NCI-H1694 (cell line): ENCODE measurements at places on chromosomes 6 and 20.

DNA sequence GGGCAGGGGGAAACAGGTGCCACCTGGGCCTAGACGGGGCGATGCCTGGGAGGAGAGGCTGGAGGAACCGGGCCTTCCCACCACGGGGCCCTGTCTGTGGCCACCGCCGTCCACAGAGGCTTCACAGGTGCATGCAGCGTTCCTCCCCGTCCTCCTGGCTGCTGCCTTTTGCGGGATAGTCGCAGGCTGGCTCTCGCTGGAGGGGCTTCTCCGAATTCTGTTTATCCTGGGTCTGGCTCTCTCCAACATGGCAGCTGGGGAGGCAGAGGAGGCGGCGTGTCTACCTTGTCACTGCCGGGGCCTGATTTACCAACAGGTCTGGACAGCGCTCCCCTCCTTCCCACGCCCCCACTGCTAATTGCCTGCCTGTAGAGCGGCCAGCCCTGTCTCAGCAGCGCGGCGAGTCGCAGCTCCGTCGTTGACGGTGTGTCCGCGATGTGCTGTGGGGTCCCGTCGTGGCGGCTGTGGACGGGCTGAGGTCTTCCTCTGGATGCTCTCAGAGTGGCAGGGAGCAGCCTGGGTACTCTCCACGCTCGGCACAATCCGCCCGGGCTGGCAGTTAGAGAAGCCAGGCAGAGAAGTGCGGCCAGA lies 262.9 kb downstream of the TAF4 start:
- DNase-seq: no peak

DNA sequence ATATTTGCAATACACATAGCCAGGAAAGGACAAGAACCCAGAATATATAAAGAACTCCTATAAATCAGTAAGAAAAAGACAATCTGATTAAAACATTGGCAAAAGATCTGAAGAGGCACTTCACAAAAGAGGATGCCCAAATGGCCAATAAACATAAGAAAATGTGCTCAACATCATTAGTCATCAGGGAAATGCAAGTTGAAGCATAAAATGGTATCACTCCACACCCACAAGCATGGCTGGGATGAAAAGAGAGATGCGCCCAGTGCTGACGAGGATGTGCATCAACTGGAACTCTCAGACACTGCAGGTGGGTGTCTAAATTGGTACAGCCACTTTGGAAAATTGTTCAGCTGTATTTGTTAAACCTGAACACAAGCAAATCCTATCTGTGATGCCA lies 42.4 kb upstream of the MLN start:
- no peak for DNase-seq

DNA sequence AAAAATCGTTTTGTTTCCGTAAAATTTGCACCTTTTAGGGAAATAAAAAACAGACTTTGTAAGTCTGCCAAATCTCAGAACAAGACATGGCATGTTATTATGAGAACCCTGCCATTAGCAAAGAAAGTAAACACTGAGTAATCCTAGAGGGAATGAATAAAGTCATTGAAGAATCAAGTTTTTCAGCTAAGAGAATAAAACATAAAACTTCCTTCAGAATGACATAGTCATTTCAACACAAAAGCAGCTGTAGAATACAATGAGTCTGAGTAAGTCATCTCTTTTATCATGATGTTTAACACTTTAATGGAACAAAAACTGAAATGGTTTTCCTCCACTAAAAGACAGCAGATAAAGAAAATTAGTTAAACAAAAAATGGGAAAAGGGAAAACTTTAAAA lies 10.3 kb upstream of the DST start:
- DNase-seq: no peak

DNA sequence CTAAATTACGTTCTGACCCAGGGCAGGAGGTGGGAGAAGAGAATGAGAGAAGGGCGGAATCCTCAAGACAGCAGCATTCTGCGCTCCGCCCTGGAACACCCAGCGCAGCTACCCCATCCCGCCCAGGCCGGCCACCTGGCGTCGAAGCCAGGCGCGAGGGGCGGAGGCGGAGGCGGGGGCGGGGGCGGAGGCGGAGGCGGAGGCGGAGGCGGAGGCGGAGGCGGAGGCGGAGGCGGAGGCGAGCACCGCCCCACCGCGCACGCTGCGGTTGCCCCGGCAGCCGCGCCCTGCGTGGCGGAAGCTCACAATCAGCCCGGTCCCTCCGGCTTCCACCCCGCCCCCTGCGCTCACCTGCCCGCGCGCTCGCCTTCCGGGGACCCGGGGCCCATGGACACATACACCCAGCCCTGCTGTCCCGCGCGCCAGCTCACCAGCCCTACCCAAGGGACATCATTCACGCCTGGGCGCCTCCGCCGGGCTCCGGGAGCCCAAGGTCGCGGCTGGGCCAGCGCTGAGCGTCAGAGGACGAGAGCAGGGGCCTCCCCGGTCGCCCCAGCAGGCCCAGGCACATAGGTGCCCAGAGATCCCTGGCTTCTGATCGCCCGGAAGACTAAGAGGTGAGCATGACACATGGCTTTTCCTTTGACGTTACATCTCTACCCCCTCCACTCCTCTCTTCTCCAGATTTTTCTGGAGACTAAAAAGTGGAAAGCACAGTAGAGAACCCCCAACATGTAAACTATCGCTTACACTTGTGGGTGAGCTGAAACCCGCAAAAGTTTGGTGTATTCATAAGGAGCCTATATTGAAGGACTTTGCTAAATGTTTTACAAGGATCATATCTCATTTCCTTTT lies at the start of gene ANKEF1:
TSS of gene ANKEF1 (plus strand) at position 271 of the 855 bp plus-strand sequence. CDS start 3,315 bp downstream, outside the sequence.
- DNase-seq: peak; percentile 40

GRCh38 chr6:116762235-116762634 lies 3.3 kb downstream of the FAM162B start:
- DNase-seq: no peak

DNA sequence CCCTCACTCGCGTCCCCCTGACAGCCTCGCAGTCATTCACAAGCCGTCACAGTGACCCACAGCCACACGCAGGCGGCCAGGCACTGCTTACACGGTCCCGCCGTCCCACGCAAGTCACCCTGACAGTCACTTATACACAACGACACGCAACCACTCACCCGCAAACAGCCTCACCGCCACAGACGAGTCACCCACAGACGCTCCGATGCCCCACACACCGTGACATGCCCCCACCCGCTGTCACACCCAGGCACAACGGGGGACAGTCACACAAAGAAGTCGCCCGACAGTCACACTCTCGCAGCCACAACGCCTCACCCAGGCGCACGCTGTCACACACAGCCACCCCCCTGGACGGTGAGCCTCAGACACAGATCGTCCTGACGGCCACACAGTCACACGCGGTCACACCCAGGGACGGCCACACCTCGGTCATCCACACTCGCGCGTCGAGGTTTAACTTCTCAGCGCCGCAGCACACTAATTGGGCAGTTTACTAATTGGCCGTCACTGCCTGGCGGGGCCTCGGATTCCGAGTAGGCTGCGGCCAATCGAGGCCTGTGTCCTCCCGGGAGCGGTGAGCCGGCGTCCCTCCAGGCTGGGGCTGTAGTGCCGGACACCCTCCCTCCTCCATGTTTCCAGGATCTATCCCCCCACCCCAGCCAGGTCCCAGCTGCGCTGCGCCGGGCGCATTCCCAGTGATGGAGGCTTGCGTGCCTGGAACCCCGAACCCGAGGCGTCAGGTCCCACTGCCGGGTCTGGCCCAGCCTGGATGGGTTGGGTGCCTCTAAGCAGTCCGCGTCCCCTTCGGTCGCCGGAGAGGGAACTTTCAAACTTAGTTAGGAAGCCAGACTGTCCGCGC lies 790 bp downstream of the TOX2 start:
- DNase-seq: no peak

GRCh38 chr6:46790355-46790874 lies 2.8 kb upstream of the MEP1A start:
- DNase-seq: no peak

- DNase-seq: no peak
Observed at GRCh38 chr6:131782764-131783163, 25.1 kb upstream of the ENPP1 start.

GRCh38 chr6:43740961-43741764 lies 28.8 kb upstream of the VEGFA start:
- no peak for DNase-seq

DNA sequence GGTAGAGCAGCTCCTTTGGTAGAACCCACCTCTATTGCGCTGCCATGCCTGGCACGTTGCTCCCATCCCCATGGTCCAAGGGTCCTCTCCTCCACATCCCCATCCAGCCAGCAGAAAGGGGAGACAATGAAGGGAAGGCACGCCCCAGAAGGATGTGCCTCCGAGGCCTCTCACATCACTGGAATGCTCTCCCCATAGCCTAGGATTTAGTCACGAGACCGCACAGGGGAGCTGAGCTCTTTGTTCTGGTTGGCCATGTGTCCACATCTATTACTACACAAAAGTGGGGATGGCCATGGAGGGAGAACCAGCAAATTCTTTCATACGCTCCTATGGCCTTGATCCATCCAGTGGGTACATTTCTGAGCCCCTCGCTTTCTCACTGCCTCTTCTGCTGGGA lies 60.5 kb upstream of the SALL4 start:
- DNase-seq: no peak
